ENCODE measurements at places on chromosomes 5 and 9.

GRCh38 chr9:133476036-133476931 is 2.6 kb downstream of the SLC2A6 start:
- no peak for DNase-seq

DNA sequence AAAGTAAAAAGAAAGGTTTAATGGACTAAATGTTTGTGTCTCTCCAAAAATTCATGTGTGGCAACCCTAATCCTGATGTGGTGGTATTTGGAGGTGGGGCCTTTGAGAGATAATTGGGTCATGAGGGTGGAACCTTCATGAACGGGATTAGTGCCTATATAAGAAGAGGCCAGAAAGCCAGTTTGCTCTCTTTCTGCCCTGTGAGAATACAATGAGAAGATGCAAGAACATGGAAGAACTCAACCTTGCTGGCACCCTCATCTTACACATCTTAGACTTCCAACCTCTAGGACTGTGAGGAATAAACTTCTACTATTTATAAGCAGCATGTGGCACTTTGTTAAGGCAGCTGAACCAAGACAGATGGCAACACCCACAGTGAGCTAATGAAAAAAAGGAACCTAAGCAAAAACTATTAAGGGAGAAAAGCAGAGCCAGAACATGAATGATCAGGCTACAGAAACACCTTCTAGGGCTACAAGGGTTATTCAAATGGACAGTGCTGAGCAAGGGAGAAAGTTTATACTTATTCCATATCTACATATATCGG is 159.5 kb downstream of the PLK2 start:
- no peak for DNase-seq

DNA sequence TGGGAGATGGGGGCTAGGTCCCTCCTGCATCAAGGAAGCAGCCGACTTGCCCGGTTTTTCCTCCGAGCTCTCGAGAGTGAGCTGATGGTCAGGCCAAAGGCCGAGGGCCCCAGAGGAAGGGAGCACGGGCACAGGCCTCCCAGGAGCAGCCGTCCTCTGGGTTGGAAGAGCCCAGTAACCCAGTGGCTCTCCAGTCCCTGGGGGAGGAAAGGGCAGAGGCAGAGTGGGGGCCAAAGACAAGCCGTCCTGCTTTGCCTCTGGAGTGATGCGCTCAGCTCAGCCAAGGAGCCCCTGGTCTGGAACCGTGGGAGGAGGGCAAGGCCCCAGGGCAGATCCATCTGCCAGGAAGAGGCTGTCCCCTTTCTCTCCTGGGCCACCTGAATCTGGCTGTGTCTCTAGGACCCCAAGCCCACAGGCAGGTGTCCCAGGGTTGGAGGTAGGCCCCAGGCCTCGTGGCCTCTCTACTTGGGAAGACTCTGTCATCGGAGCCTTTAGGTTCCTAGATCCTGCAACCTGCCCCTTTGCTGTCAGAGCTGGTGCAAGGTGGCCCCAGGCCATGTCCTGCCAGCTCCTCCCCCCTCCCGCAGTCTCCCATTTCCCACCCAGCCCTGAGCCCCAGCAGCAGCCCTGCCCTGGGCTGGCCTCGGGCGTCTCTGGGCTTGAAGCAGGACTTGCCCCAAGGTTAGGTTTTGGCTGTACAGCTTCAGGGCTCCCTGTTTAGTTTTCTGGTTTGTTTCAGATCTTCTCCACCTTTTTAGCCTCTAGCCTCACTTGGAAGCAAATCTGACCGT is 224.1 kb downstream of the CACNA1B start:
- DNase-seq: no peak

DNA sequence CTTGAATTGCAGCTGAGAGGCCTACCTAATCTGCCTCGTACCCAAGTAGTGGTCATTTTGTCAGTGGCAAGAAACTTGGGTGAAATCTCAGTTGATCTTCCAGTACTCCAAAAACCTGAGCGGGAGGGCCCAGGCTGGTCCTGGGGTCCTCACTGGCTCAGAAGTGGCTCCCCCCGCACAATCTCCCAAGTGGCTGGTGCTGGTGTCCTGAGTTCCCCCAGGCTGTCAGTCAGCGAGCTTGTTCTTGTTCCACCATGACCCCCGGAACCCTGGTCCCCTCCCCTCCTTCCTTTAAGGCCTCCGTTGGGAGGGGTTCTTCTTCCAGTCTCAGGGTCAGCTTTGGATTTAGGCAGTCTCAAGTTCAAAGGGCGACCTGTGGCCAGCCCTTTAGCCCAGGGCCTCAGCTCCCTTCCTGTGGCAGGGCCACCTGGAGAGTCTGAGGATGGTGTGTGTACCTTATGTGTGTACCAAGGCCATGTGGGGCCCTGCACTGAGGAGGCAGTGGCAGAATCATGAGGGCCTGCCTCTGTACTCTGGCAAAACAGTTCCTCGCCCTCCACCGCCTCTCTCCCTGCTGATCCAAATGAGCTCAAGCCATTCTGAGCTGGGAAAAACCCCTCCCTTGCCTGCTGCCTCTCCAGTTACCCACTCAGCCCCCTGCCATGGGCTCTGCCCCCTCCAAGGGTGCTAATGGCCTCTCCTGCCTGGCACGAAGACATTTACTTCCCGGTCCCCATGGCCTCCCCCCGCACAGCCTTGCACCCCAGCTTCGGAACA is 4.5 kb upstream of the DBN1 start:
- DNase-seq: no peak

GRCh38 chr9:123389698-123390097 is 33.7 kb downstream of the CRB2 start:
- no peak for DNase-seq

DNA sequence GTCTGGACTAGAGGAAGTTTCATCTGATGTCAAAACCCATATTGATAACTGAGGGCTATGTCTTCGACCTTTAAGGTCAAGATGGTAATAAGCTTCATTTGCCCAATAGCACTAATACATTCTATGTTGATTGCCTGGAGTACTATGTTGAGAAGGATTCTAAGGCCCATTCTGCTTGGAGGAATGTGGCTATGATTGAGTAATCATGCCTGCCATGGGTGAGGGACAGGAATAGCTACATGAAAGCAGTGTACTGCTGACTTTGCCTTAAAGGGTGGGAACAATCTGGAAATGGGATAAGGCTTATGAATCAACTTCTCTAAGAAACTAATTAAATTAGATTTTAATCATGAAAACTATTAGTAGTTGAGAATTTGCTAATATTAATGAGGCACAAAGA is 13.6 kb downstream of the NNT start:
- no peak for DNase-seq

- DNase-seq: no peak
These were observed 5.9 kb upstream of the FOXD1 start for GRCh38 chr5:73454379-73455036.

- DNase-seq: no peak
These were observed 54.7 kb downstream of the SEMA4D start for GRCh38 chr9:89442981-89443814.

DNA sequence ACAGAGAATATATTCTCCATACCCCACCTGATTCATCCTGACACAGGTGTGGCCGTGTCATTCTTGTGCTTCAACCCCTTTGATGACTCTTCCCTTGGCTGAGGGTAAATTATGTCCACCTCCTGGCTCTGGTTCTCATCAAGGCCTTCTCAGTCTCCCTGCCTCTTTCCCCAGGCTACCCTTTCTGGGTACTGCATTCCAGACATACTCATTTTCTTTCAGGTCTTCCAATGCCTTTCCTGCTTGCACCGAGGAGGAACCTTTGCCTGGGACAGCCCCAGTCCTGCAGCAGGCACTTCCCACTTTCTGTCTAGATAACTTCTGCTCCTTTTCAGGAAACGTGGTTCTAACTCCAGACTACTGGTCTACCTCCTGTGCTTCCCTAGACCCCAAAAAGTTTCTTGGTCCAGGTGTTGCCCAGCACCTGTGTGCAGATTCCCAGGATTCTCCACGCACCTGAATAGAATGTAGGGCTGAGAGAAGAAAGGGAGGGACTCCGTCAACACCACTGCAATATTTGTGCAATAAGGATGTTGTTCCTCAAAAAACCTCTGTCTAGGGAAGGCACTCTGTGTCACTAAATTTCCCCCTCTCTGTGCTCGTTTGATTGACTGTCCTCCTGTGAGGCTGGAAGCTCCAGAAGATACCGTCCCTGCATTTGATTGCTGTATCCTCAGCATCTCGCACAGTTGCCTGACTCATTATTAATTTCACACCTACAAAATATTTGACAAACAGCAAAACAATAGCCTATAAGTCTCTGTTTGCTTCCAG is 255.4 kb upstream of the NFIL3 start:
- DNase-seq: no peak

- DNase-seq: no peak
These were observed 45.3 kb downstream of the FBXW11 start for GRCh38 chr5:171961117-171961516.

GRCh38 chr5:40204144-40204543 is 475.6 kb upstream of the PTGER4 start:
- DNase-seq: no peak

DNA sequence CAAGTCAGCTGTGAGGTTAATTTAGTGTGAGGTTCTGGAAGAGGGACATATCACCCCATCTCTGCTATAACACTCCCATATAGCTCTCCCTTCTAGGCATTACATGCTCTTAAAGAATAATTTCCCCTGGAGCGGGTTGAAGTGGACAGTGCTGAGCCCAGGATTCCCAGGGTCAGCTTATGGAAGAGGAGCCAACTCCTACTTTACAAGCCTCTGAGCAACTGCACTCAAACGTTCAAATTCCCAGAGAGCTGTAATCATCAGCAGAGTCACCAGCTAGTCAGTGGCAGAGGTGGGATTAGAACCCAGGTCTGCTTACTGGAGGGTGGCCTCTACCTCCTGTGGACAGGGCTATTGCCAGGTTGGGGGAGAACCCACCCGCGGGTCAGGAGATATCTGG is 1.4 kb downstream of the NEURL1B start:
- DNase-seq: no peak

GRCh38 chr5:111998871-111999270 is 241.9 kb upstream of the NREP start:
- no peak for DNase-seq

DNA sequence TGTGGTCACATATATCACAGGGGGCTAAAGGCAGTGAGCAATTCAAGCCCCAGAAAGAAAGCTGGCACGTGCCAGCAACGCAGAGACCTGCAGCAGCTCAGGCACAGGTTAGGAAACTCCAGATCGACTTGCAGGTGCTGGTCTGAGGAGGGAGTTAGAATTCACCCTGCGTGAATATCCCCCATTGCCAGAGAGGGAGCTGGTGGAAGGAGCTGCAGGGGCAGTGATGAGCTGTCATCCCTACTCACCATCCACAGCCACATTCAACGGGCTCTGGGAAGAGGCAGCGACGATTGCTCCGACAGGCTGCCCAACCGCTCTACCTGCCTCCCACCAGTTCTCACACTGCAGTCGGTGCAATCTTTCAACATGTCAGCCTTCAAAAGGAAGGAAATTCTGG is 40.8 kb upstream of the CLK4 start:
- no peak for DNase-seq

DNA sequence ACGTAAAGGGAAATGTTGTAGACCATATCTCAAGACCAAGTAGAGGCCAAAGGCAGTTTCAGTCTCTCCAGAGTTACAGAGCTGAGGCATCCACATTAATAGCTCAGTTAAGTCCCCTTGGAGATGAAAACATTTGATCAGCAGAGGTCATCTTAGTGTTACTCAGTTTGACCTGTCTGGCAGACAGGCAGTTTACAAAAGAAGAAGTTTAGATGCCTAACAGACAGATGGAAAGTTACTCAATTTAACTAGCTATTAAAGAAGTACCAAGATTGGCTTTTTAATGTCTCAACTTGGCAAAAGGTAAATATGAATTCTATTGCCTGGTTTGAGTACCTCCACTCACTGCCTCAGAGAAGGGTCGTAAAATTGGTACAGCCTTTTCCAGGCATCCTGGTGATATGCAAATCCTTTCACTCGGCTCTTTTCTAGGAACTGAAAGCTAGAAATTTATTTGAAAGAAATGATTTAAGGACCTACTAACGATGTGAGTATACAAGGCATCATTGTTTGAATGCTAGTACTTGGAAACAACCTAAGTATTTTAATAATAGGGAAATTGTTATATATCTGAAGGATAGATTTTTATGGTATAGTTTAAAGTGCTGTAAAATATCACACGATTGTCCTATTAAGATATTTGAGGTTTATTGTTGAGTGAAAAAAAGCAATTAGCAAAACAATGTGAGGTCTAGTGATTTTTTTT is 14.8 kb downstream of the ACO1 start:
- DNase-seq: no peak

GRCh38 chr5:9354336-9355081 is 191.4 kb downstream of the SEMA5A start:
- no peak for DNase-seq

- no peak for DNase-seq
These were observed 101.0 kb downstream of the CD180 start for GRCh38 chr5:67095346-67096171.

GRCh38 chr9:128304136-128304970 is 17.9 kb downstream of the TRUB2 start:
- no peak for DNase-seq

DNA sequence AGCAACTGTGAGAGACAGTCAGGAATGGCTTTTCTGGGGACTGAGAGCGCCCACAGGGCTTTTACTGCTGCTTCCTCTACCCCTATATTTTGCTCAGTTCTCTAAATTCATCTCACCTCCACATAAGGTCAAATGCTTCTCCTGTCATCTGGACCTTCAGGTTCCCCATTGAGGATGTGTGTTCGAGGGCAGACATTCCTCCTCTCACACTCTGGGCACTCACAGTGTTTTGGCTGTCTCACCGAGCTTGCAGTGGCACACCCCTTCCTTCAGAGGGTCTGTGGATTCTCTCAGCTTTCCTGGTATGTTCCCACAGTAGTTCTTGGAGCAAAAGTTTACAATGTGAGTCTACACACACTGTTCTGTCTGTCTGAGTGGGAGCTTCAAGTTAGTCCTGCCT is 127.8 kb upstream of the GLRA1 start:
- no peak for DNase-seq

DNA sequence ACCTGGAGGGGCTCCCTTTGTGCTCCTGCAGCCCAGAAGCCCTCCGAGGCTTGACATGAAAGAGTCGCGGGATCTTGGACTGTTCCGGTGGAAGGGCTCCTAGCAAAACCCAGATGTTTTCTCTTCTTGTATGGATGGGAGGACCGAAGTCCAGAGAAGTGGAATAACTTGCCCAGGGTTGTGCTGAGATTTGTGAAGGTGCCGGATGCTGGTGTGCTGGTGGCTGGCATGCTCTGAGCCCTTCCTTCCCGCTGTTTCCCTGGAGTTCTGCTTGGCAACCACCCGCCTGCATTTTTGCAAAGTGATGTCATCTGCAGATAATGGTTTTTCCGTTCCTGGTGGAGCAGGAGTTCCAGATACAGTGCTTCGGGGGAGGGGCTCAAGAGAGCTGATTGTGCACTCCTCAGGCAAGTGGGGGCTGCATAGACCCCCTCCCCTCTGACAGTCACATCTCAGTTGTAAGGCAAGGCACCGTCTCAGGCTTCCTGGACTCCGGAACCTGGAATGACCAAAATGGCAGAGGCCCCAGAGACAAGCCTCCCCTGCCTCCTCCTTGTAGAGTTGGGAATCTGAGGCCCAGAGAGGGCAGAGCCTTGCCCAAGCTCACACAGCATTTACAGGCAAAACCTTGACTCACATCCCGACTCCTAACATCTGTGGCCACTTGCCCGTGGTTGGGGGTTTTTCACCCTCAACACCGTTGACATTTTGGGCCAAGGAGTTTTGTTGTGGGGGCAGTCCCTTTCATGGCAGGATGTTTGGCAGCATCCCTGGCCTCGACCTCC is 157.0 kb downstream of the RGS3 start:
- DNase-seq: no peak
